Activated naive CD4-positive, alpha-beta T cell treated with anti-CD3 and anti-CD28 coated beads, Interleukin-2, amount 50 U/mL, for 16 hours (primary cell): ENCODE measurements at places on chromosomes 3 and 15.

DNA sequence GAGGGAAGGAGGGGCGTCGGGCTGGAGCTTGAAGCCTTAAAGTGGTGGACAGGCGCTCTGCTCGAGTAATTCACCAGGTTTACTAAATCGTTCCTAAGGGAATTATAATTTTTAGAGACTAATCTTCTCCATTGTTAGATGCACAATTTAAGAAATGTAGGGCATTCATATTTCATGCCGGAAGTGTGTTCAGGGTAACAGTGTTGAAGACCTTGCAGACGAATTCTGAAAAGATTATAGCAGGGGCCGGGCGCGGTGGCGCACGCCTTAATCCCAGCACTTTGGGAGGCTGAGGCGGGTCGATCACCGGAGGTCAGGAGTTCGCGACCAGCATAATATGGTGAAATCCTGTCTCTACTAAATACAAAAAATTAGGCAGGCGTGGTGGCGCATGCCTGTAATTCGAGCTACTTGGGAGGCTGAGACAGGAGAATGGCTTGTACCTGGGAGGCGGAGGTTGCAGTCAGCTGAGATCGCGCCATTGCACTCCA lies 365 bp upstream of the GTF2A2 start:
- DNase-seq = no peak

DNA sequence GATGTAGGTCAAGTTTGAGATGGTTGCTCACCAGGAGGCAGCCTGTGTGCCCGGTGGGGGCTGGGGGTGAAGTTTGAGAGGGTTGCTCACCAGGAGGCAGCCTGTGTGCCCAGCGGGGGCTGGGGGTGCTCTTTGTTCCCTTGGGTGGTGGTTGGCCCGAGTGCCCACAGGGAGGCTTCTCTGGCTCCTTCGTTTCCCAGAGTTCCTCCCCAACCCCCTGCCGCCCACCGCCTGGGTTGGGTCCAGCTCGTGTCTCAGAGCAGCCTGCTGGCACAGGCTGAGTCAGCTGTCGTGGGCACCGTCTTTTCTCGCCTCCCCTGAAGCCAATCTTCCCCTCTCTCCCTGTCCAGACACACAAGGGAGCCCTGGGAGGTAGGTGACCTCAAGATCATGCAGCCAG lies 3.1 kb downstream of the APBA2 start:
- no peak for DNase-seq

GRCh38 chr3:106299300-106300098 lies 430.7 kb upstream of the CBLB start:
- DNase-seq = no peak

DNA sequence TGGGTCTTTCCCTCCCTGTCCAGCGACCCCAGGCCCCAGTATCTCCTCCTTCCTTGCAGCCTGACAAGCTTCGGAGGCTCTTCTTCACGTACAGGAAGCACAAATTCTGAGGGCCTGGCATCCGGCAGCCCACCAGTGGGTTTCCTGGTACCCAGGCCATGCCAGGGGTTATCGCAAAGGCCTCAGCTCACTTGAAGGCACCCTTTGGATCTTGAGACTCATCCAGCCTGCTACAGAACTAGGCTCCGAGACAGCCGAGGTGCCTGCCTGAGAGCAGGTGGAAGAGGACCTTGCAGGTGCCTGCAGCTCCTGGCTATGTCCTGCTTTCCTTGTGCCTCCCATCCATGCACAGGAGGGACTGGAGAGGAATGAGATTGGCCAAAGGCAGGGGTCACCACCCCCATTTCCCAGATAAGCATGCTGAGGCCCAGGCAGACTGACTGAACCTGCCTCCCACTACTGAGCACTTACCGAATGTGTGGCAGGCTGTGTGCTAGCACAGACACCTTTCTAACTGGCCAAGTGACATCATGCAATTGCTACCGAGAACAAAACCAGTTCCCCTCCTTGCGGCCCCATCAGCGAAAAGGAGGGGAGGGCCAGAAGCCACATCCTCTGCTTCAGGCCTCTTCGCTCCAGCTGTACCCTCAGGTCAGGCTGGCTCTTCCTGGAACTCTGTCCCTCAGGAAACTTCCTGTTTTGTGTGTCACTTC lies 11.2 kb downstream of the SH2D7 start:
- DNase-seq = peak; percentile 39

DNA sequence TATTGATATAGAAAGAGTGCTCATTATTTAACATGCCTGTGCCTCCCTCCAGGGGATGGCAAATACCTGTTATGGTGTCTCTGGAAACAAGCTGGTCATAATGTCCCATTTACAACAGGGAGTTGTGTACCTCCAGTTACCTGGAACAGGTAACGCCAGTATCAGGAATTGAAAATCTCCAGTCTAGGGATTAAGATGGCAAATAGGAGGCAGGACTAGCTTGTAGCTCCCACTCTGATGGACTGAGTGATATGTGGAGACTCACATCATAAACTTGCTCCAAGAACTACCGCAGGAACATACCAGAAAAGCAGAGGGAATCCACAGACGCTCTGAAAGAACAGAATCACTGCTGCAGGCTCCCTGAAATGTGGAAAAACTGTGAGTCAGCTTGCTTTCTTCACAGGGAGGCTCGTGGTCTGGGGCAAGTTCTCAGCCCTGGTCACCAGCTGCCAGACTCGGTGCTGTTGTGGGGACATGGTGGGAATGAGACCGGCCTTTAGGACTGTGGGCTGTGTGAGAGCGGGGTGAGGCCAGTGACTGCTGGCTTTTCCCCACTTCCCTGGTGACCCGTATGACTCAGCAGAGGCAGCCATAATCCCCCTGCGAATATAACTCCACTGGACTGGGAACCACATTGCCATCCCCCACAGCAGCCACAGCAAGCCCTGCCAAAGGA lies 97.4 kb downstream of the KCNAB1 start:
- no peak for DNase-seq

DNA sequence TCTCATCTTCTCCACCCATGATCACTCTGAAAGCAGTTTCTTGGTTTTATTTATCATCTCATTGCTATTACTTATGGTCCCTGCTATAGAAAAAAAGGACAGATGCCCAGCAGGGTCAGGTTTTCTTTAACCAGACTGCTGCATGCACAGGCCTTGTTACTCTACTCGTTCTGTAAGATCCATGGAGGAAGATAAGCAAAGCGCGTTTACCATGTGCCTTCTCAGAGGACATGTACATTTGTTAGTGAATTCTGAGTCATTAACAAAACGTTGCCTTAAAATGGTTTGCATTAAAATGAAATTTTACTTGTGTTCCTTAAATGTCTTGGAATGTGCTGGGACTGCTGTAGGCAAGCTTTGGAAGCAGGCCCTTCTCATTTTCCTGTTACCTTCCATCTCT lies 657.3 kb upstream of the KCNMB2 start:
- no peak for DNase-seq

GRCh38 chr3:176734146-176734545 lies 463.1 kb downstream of the TBL1XR1 start:
- DNase-seq = no peak

GRCh38 chr15:71939981-71940588 lies 129.7 kb downstream of the NR2E3 start:
- no peak for DNase-seq

- DNase-seq = no peak
These were observed 8.3 kb downstream of the TRA2B start for GRCh38 chr3:185929192-185930151.

DNA sequence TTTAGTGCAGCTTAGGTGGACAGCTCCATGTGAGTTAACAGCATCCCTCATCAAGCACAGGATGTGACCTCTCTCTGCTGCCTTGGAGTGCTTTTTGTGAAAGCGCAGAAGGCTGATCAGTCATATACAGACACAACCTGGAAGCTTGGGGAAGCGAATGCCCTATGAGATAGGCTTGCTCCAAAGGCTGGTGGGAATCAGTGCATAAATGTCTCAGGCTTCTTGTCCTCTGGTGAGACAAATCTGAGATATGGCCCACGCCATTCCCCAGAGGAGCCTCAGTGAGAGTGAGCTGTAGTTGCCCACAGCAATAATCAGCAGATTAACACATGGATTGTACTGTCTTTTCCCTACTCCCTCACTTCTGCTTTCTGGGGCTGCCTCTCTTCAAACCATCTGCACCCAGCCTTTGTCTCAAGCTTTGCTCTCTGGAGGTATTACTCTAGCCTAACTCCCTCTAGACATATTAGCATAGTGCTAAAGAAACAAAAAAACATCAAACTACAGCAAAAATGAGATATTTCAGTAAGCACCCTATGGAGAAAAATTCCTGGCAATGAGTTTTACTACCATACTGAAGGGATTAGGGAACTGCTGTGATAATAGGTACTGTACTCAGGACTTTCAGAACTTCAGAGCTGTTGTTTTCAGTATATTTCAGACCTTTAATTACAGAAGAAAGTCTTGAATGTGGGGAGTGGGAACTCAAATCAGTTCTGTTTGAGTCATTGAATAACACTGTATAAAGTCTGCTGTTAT lies 113.7 kb downstream of the OXSM start:
- no peak for DNase-seq

- no peak for DNase-seq
These were observed 50.2 kb downstream of the FAM174B start for GRCh38 chr15:92605225-92605944.

- no peak for DNase-seq
These were observed 29.6 kb upstream of the SPTBN5 start for GRCh38 chr15:41923401-41923997.

DNA sequence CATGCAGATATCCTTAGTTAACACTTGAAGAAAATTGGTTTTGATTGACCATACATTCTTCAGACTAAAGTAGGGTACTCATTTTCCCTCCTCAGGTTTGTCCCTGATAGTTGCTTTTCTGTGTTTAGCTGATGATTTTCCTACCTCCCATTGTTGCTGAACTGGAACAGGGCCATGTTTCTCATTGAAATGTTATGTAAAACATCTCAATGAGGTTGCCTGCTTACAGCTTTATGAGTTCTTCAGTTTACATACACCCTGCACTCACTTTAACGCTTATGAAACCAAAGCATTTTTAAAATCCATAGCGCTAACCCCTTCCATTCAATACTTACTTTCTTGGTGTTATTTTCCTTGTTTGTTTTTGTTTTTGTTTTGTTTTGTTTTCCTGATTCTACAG lies 61.9 kb downstream of the HMG20A start:
- no peak for DNase-seq

- DNase-seq = no peak
These were observed 302.9 kb upstream of the RARB start for GRCh38 chr3:25125201-25125600.

- no peak for DNase-seq
These were observed 29.6 kb downstream of the LRRC3B start for GRCh38 chr3:26652164-26652563.
